Suprapubic skin (tissue), 4 donors: ENCODE measurements at places on chromosomes 5 and 9.

DNA sequence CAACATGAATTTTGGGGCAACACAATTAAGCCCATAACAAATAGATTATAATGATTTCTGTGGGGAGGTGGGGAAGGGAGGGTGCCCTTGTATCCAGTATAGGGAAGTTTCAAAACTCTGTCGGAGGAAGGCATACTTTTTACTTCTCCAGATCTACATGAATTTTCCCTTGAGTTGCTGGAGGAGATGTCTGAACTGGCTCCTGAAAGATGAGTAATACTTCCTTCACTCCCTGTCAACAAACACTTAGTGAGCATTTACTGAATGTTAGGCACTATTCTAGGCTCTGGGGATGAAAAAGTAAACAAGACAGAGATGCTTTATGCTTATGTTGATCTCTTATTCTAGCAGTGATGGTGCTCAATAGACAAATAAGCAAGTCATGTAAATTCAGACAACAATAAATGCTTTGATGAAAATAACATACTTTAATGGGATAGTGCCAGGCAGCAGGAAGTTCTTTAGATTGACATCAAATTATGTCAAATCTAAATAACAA lies 197.9 kb upstream of the ANKH start:
- DNase-seq, result no peak

GRCh38 chr5:142100307-142100706 lies 8.3 kb upstream of the NDFIP1 start:
- DNase-seq, result no peak

GRCh38 chr5:126234563-126235195 lies 188.5 kb upstream of the GRAMD2B start:
- DNase-seq, result no peak

DNA sequence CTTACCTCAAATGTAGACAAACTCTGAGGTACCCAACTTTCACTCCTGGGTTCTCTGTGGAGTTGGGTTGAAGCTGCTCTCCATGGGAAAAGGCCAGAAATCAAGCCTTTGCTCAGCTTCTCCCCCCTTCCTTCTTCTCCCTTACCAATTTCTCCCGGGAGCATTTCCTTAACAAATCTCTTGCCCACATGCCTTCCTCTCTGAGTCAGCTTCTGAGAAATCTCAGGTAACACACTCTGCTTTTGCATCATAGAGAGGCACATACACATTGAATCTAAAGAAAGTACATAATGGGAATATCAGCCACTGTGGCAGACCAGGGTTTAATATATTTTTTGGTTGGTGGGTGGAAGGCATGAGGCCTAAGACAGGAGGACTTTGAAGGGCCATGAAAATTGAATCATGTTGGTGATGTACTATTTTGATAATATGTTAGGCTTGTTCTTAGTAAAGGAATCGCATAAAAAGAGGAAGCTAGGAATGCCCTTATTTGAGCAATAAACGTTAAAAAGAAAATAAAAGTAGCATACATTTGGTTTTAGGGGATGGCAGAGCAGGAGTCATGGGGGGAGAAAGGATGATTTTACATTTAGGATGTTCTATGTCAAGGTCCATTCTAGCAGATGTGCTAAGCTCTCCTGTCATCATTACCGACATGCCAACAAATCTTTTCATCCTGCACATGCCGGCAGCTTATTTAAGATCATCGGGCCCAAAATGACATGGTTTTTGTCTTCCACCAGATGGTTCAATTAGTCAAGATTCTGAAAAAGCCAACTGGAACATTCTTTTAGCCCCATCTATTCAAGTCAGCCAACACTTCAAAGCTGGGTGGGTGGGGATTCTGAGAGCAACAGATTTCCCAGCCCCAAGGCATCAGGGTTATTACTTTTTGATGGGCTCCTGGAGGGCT lies 199.5 kb upstream of the CLINT1 start:
- no peak for DNase-seq

GRCh38 chr5:134370311-134370870 lies 978 bp upstream of the UBE2B start:
- DNase-seq, result no peak

DNA sequence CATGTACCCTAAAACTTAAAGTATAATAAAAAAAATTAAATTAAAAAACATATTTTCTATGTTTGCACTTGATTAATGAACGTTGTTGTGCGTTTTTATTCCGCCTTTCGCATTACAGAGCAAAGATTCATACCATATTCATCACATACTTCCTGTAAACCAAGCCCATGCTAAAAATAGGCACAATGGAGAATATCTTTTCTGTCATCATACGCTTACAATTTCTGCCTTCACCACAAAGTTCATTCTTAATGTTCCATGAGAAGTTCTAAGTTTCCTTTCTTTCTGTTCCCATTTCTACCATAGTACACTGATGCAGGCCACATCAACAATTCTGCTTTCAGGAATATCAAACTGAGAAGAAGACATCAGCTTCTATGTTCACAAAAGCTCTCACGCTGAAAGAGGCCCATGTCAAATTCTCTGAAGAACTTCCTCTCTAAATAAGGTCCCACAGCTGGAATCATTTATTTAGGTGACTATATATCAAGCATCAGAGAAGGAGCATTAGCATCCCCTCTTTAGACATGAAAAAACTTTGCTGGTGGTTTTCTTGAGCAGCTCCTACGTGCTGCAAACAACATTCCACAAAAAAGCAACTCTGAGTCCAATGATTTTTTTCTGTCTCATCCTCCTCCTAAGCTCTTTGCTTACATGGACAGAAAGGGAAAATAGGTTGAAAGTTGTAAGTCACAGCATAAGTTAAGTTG lies 456.4 kb downstream of the CDH10 start:
- no peak for DNase-seq

- DNase-seq, result no peak
Measured at GRCh38 chr5:168447808-168448207, 38.5 kb upstream of the RARS1 start.

- DNase-seq, result no peak
Measured at GRCh38 chr5:78566747-78567425, 81.7 kb downstream of the LHFPL2 start.
